ENCODE measurements at places on chromosomes 2 and 18.

GRCh38 chr18:74905247-74905646 lies 303.7 kb downstream of the PTGR3 start:
- no peak for DNase-seq

- no peak for DNase-seq
Measured at GRCh38 chr2:120465701-120465988, 119.7 kb downstream of the INHBB start.

- no peak for DNase-seq
Measured at GRCh38 chr2:53861824-53862223, 2.1 kb upstream of the GPR75 start.

DNA sequence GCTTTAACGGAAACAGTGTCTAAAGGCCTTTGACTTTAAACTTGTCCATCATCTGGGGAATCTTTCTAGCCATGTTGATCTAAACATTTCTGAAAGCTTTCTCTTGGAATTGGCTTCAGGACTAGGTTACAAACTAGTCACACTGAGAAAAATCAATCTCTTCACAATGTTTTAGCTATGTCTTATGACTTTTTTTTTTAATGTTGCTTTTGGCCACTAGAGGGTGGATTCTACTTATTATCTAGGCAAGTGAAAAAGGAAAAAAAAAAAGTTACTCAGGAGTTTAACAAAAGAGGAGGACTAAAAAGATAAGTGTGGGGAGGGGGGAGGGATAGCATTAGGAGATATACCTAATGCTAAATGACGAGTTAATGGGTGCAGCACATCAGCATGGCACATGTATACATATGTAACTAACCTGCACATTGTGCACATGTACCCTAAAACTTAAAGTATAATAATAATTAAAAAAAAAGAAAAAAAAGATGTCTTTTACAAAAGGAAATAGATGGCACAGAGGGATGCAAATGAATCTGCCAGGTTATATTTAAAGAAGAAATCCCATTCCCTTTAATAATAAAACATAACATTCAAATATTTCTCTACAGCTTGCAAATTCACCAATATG lies 160.4 kb upstream of the PID1 start:
- peak; percentile 10 for DNase-seq

DNA sequence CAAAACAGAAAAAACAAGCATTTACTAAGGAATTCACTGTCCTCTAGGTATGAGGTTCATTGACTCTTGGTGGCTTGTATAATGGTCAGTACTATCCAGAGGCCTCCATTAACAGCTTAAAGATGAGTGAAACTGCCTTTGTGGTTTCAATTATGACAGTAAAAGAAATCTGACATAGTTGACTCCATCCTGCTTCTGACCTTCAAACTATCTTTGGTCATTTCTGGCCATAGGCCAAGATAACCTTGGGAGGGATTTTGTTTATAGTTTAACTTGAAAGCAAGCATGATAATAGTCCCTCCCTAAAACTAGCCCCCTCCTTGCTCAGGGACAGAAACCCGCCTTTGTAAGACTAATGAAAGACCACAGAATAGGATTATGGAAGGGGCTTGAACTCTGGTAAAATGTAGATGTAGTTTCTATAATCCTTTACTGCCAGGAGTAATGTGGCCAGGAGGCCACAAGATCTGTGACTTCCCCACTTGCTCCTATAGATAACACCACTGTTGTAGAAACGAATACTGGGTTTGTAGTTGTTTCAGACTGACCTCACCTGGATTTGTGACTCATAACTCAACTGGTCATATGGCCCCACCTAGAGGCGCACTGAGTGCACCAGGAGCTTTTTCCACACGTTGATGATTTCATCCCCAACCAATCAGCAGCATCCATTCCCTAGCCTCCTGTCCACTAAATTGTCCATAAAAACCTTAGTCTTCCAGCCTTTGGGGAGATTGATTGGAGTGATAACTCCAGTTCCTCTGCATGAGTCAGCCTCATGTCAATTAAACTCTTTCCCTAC lies 8.6 kb upstream of the PLEKHM3 start:
- no peak for DNase-seq

DNA sequence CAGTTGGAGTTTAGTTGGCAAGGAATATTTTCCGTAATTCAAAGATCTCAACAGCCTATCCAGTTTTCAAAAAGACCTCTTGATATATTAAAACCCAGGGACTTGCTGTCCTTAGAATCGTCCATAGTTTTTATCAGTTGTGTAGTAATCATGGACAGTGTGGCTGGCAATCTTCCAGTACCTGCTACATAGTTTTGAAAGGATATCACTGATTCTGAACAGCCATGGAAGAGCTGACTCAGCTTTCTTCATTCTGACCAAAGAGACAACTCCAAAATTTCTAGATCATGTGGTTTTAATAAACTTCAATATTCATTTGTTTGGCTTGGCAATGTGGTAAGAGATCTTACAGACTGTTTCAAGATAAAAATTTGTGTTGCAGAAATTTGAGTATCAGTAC lies 616.7 kb downstream of the TDRD15 start:
- DNase-seq, result no peak

DNA sequence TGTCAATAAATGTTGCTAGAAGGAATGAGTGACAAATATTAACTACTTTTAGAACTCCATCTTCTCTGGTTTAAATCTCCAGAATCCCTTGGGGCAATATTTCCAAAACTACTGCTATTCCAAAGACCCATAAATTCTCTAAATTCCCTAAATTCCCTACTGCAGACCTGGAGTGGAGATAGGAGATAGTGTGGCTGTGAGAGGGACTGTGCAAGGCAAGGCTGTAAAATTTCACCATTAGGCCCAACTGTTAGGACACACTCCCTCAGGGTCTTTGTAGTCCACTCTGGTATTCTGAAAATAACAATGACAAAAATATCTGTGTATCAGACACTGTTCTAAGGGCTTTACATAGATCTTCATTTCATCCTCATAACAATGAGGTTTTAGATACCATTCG lies 67.9 kb downstream of the MYL12B start:
- DNase-seq, result no peak

DNA sequence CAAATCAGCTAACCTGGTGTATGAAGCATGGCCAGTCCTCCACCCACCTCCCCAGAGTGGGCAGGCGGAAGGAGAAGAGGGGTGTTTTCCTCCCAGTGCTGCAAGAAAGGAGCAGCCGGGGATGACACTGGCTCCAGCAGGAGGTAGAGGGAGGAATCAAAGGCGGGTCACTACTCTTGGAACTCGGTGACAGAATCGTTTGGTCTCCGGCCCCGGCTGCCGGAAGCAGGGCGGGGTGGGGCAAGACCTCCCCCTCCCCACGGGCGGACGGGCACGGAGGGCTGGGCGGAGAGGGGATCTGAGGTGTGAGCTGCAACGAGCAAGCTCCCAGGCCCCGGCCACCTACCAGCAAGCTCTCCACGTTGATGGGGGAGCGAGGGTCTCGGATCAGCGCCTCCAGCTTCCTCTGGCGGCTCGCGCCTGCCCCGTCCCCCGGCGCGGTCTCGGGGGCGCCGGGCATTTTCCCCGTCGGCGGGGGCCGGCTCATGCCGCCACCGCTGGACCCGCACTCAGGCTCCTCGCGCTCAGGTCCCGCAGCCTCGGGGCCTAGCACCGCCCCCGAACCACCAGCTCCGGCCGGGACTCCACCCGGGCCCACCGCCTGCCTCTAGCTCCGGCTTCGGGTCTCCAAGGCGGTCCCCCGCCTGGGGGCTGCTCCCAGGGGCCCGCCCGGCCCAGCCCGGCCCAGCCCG lies 640 bp downstream of the ROCK2 start:
- DNase-seq, result no peak

- DNase-seq, result no peak
Measured at GRCh38 chr18:48125724-48126123, 195.3 kb upstream of the SMAD2 start.

- DNase-seq, result no peak
Measured at GRCh38 chr2:120762341-120763061, 26.8 kb downstream of the GLI2 start.

DNA sequence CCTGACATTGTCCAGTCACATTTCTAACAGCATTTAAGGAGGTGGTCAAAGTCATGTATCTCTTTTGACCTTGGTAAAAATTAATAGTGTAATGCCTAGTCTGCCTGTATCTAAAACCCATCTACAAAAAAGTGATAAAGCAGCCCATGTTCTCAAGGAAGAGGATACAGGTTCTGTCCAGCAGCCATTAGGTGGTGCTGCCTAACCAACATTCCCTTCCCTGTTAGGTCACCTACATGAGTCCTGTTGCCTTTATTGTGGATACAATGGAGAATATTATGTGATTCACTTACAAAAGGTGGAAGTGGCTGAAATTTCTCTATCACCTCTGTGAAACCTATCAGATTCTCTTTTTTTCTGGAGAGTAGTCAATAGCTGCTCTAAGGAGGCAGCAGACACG lies 52.5 kb downstream of the AQP4 start:
- peak; percentile 15 for DNase-seq

- no peak for DNase-seq
Measured at GRCh38 chr2:69061525-69061924, 48.5 kb downstream of the ANTXR1 start.

DNA sequence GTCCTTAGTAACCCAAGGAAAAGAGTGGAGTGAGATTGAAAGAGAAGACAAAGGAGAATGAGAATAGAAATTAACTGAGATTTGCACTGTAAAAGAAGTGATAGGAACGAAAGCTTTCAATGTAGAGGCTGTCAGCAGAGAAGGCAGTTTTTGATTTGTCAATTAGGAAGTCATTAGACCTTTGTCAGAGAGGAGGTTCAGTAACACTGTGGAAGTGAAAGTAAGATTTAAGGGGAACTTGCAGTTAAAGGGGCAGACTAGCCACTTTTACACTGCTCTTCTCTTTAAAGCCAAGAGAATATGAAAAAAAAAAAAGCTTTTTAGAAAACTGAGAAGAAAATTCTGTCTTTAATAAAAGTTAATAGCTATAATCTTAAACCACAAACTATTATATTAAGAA lies 11.5 kb upstream of the KYNU start:
- no peak for DNase-seq

DNA sequence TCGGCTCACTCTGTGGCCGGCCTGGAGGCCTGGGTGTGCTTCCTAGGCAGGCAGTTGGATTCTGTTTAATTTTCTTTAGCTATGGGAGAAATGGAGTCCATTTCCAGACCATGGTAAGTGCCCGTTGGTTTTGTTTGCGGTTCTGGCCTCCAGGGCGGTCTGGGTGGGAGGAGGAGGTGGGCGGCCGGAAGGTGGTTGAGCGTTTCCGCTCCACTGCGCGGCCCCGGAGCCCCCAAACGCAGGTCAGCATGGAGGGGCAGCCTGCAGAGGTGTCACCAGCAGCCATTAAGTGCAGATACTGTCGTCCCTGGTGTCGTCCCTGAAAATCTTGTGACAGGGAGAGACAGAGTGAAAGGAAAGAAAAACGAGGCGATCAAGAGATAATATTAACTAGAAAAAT lies 303.9 kb downstream of the GBX2 start:
- no peak for DNase-seq

DNA sequence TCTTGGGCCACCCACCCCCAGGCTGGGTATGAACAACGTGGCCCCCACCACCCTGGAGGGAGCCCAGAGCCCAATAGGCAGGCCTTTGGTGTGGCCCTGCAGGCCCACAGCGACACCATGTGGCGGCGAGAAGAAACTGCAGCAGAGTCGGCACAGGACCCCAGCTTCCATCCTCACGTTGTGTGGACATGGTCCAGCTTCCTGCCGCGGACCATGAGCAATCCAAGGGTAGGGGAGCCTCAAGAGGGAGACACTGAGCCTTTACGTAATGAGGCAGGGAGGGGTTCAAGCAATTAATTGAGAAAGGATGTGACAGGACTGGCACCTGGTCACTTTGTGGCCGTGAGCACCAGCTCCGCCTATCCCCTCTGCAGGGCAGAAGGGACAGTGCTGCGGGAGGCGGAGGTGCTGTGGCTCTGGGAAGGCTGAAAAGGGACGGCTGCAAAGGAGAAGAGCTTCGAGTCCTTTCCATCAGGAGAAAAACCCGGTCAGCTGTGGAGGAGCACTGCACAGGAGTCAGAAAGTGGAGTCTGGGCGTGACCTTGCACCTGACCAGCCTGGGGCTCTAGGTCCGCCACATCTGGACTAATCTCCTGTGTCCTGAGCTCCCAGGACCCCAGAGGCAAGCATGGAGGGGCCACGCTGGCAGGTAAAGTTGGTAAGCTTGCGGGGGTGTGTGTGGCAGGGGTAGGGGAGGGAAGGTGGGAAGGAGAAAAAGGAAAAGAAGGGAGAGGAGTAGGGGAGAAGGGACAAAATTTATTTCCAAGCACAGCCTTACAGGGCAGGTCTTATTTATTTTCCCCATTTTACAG lies 44.9 kb downstream of the TMEM37 start:
- DNase-seq, result peak; percentile 61

DNA sequence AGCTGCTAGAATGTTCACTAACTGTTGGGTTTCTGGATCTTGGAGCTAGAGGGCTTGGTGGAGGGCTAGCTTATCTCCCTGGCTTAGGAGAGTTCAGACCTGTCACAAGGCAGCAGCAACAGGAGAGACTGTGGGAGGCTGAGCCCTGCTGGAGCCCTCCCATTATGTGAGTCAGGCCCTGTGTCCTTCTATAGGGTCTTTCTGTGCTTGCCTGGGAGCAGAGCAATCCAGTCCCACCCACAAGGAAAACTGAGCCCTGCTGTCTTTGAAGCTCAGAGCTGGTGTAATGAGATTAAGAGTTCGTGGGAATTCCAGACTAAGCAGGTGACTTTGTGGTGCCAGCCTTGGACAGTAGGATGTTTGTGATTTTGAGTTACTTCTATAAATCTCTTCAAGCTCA lies 249.0 kb downstream of the TTC32 start:
- DNase-seq, result no peak

DNA sequence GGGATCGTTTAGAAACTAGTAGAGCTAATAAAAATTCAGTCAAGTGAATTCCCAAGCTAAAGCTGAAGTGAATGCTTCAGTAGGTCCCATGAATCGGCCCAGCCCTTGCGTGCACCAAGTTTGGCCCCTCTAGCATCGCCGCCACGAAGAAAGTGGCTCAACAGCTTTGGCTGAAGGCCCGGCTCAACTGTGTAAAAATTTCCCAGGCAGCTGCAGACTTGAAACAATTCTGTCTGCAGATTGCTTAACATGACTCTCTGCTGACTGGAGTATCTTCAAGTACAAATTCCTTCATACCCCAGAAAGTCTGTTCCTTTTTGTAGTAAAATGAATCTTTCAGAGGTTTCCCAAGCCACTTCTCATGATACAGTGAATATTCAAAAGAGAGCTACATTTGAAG lies 32.7 kb downstream of the ALMS1 start:
- DNase-seq, result no peak

All from NCI-H1694 treated with DMSO at 0.1 percent for 48 hours (cell line).